ENCODE measurements at places on chromosomes 2 and 18. TPM values are rescaled to one million over a fixed set of nuclear protein-coding genes. Genes with fewer than 3 reads are reported as not detected.

The SERPINB4 gene
- total RNA-seq: not detected

The MC5R gene
- total RNA-seq: 0.33 TPM

The PSD4 gene
- total RNA-seq: 20.5 TPM

The CRYGD gene
- total RNA-seq: 823 TPM

The RTP5 gene
- total RNA-seq: not detected

The HS6ST1 gene
- 64.9 TPM for total RNA-seq

The SPEG gene
- 17.4 TPM for total RNA-seq

The MDH1B gene
- total RNA-seq: 3.5 TPM

The STPG4 gene
- not detected for total RNA-seq

The AGXT gene
- total RNA-seq: not detected

The GKN2 gene
- total RNA-seq: not detected

The G6PC2 gene
- 4.2 TPM for total RNA-seq

The SIGLEC15 gene
- total RNA-seq: 0.99 TPM

The ZNF514 gene
- 38.0 TPM for total RNA-seq

The ARL4C gene
- 43.8 TPM for total RNA-seq

Data from camera-type eye (tissue), 1 donor.